Activated naive CD4-positive, alpha-beta T cell treated with Interleukin-2 at 50 U/mL for 16 hours (primary cell): ENCODE measurements at places on chromosomes 2 and 18.

DNA sequence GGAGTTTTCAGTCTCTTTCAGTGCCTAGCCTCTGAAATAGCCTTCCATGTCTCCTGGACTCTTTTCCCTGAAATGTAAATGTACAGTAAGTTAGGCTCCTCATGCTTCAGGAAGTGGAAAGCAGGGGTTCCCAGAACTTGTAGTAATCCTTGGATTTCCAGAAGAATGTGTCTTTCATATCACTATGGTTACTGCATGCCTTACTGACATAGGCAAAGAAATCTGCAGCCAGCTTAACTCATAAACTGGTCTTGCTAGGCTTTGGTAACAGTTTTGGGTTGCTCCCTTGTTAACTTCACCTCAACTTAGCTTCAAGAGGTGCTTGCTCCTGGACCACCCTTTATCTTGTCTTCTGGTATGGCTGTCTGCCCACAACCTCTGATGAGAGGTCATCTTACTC is 686.8 kb upstream of the DDX18 start:
- DNase-seq, result no peak

DNA sequence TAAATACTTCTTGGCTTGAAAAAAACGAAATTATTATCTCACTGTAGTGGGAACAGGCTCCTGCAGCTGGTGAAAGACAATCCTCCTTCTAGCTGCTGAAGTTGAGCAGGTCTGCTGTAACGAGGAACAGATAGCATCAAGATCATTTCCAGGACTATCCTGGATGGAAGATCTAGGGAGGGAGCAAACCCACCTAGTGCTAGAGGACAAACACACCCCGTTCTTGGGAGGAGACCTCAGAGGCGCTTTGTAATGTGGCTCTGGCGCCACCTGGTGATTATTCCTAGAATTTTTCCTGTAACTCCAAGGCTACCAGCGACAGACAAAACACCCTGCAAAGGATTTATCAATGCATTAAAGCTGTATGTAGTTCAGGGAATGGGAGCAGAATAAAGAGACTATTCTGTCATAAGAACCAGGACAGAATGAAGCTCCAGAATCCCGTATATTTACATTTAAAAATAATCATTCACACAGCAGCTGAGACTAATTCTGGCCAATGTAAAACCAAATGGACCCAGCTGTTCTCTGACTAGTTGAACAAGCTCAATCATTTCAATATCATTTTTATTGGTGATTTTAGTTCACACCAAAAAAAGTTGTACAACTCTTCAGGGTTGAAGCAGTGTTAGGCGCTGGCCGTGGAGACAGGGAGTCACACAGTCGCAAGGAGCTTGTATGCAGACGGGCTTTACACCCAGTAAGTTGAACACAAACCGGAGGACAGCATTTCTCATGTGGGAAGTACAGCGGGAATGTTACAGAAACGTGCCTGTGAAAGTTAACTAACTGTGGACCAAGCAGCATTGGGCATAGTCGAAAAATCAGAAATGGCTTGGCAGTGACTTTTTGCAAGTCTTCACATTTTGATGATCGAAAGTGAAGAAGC is 290.3 kb downstream of the TRIB2 start:
- DNase-seq, result peak; percentile 59

DNA sequence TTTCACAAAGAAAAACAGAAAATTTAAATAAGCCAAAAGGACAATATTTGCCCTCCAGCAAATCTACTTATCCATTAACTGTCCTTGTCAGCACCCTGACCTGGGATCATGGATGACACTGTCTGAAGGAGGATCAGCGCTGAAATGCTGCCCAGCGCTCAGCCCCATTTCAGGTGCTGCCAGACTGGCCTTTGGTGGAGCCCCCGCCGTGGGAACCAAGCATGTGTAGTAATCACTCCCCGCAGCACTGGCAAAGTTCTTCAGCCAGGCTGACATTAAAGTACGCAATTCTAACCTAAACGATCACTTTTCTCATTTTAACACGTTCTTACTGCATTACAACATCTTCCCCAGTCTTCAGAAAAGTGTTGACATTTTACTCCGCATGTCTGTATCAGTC is 108.6 kb upstream of the GPC1 start:
- no peak for DNase-seq

DNA sequence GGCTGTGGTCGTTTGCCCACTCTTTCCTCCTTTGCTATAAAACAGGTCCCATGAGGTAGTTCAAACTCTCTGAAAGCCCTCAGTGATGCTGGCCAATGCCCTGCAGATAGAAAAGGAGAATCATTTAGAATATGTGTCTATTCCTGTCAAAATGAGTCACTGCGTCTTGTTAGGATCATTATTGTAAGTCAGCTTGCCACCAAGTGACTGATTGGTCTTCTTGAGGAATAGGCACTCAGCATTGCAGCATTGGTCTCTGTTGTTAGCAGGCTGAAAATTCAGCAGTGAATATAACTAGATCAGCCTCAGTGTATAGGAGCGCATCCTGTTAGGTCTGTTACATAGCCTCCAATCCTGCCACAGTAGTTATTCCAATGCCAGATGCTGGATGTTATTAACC is 28.9 kb downstream of the PRKRA start:
- DNase-seq, result no peak

DNA sequence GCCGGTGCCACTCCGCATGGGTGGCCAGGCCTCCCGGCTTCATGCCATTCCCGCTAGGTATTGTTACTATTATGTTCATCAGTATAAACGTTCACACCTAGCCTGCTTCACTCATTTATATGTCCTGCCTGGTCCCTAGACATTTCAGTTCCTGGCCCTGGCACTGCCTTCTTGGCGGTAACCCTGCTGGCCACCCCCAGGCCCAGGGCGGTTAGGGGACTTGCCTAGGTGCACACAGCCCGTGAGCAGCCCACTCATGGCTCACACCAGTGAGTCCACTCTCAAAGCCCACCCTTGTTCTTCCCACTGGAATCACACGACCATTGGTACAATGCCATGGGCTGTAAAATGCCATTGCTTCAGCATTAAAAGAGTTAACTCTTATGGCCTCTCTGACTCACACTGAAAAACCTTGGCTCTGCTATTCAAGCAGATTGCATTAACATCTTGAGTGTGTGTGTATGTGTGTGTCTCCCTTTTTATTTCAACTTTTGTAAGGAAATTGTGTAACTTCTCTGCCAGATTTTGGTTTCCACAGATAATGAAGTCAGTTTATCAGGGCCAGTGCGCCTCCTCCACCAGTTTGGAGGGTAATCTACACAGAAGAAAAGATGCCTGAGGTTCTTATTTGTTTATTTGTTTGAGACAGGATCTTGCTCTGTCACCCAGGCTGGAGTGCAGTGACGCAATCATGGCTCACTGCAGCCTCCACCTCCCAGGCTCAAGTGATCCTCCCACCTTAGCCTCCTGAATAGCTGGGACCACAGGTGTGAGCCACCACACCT is 74.2 kb downstream of the RAB31 start:
- DNase-seq, result no peak

DNA sequence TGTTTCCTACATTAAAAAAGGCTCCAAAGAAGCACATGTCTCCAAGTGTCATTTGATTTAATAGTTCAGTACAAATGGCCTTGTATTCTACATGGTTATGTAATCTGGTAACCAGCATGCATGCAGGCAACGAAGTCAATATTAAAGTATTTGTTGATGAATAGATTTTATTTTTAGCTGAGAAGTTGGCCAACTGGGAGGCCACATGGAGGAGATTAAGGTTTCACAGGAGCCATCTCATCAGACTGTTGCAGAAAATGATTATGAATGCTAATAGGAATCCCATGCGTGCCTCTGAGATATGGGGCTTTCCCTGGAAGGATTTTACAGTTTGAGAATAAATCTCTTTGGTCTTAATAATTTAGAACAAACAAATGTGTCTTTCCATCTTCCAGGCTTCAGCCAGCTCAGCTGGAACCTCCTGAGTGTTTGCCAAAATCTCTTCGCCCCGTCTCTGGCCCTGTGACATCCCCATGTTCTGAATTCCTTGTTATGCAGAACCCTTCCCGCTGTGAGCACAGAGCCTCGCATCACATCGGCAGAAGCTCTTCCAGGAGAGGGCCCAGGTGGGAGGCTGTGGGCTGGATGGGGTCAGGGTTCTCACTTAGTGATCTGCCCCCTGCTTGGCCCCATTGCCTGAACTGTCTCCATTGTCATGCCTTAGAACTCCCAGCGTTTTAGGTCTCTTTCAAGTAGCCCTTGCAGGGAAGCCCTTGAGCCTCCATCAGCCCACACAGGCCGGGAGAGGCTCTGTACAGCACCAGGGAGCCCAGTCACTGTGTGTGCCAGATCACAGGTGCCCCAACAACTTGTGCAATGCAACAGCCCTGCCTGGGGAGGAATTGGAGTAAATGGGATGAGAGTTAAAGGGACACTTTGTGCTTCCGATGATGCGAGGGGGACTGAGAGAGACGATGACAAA is 190.5 kb upstream of the TWIST2 start:
- DNase-seq, result no peak

DNA sequence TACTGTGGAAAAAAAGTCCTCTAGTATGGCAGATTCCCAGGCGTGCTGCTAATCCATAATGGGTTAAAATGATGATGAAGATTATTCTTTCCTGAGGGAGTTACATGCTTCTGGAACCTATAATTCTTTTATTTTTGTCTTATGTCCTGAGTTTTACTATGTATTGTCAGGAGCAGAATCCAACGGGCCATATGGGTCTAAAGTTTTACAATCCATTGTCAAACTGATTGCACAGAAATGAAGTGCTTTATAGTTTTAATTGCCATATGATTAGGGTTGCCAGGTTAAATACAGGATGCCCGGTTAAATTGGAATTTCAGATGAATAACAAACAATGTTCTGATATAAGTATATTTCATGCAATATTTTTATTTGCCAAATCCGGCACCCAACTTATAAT is 100.9 kb upstream of the MAP3K20 start:
- DNase-seq, result no peak

DNA sequence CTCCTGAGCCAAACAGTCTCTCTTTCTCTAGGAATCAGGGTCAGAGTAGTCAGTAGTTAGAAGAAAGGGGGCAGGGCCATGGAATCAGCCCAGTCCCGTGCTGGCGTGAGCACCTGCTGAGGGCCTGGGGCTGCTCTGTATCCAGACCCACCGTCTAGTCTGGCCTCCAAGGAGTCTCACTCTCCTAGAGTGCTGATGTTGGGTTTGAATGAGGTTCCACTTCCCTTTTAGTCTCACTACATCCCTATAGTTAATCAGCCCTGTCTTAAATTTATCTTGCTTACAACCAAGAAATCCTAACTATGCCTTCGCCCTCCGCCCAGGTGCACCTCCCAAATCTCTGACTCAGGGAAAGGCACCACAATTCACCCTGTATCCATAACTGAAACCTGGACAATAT is 13.4 kb upstream of the KCTD1 start:
- DNase-seq, result no peak

DNA sequence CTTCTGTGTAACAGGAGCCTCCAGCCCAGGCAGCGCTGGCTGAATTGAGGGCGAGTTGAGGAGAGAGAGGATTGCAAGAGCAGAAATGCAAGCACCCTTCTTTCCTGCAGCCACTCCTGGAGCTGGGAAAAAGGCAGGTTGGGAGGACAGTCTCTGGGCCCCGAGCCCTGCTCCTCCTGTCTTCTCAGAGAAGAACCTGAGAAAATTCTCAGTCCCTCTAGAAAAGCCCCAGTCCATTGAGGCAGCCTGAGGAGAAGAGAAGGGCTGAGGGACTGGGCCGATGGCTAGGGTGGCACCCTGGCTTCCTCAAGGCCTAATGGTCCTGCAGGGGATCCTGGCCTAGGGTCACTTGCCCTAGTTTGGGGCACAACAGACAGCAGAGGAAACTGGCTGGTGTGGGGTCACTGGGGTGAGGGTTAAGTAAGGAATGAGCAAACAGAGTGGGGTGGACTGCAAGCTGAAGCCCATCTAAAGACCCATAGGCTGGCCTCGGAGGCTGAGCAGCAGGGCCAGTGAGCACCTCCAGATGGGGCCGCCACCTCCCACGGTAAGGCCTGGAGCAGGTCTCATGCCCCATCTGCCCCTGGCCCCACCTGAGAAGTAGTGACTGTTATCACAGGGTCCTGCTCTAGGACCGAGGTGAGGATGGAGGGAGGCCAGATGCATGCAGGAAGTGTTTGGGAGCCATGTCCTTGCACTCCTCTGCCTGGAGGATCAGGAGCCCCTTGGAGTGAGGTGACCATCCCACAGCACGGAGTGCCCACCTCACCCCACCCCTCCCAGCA is 12.4 kb downstream of the CIB4 start:
- DNase-seq, result no peak

- no peak for DNase-seq
Measured at GRCh38 chr2:128625421-128625820, 306.8 kb upstream of the HS6ST1 start.

DNA sequence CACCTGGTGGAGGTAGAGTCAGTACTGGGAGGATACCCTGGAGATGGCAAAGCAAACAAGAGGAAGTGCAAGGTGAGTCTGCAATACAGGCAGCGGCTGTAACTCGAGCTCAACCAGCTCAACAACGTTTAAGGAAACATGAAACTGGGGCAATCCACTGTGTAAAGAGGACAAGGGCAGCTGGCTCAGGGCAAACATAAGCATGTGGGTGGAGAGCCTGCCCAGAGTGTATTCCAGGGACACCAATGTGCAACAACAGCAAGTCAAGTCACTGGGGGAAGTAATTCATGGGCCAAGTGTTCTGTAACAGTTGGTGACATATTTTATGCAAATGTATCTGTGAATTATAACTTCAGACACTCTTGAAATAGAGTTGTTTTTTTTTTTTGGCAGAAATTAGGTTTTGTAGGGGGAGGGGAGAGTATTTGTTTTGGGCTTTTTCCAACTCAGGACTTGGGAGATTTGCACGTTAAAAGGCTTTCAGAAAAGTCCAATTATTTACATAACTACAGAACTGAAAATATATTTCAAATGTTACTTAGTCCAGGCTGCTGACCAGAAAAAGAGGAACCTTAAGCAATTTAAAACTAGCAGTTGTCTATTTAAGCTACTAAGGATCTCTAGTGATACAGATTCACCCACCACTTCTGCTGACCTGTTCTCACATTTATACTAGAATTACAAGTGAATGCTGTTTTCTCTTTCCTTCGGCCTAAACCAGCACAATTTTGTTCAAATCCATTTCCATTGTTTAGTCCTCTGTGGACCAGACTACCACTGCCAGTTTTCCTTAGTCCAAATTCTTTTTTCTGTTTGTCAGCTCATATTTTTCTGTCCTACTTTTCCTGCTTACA is 18.6 kb downstream of the NRXN1 start:
- no peak for DNase-seq

- no peak for DNase-seq
Measured at GRCh38 chr2:196229013-196229412, 57.6 kb upstream of the STK17B start.

GRCh38 chr2:189522435-189523151 is 58.0 kb downstream of the SLC40A1 start:
- no peak for DNase-seq

GRCh38 chr2:135066710-135067109 is 14.6 kb downstream of the RAB3GAP1 start:
- DNase-seq, result no peak

- no peak for DNase-seq
Measured at GRCh38 chr18:68918216-68918615, 120.3 kb downstream of the CCDC102B start.

DNA sequence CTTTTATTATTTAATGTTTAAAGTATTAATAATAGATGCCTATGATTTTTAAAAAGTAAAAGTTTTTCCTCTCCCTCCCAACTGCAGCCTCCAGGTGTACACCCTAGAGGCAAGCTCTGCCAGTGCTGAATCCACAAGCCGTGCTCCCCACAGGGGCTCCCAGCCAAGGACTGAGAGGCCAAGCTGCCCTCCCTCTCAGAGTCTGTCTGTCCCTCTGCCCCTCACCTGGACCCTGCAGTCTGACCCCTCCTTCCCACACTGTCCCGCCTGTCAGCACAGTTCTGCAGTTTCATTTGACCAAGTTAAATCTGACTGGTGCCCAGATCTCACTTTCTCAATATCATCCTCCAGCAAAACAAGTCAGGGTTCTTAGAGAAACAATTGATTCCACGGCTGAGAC is 14.8 kb upstream of the PROC start:
- no peak for DNase-seq

- peak; percentile 63 for DNase-seq
Measured at GRCh38 chr2:97712693-97713295, 582 bp upstream of the ZAP70 start.
